NCI-H2227 treated with DMSO at 0.1 percent for 48 hours (cell line): ENCODE measurements at places on chromosomes 4 and X.
A peak's percentile ranks its signal among the peaks of the same experiment; 100 is the strongest.

- DNase-seq: peak; percentile 84
These were observed at the start of gene ARMCX1 for GRCh38 chrX:101550362-101550750. TSS of gene ARMCX1 (plus strand) at chrX:101550547. CDS start at chrX:101552931, 2,384 bp downstream.

- no peak for DNase-seq
These were observed 73.7 kb downstream of the SPCS3 start for GRCh38 chr4:176393306-176394013.

DNA sequence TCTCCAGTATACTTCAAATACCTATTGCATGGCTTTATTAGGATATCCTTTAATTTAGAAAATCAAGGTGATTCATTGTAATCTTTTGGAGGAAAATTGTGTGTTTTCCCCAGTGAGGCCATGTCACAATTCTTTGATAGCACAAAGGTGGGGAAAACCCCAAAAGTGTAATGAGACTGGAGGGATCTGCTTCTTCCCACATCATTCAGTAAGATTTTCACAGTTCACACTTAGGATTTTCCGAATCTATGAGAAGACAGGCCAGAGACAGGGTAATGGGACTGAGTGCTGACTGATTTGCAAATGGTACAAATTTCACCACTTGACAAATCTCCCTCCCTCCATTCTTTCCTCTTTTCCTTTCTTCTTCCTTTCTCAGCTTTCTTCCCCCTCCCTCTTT is 181.1 kb downstream of the MGST2 start:
- no peak for DNase-seq

DNA sequence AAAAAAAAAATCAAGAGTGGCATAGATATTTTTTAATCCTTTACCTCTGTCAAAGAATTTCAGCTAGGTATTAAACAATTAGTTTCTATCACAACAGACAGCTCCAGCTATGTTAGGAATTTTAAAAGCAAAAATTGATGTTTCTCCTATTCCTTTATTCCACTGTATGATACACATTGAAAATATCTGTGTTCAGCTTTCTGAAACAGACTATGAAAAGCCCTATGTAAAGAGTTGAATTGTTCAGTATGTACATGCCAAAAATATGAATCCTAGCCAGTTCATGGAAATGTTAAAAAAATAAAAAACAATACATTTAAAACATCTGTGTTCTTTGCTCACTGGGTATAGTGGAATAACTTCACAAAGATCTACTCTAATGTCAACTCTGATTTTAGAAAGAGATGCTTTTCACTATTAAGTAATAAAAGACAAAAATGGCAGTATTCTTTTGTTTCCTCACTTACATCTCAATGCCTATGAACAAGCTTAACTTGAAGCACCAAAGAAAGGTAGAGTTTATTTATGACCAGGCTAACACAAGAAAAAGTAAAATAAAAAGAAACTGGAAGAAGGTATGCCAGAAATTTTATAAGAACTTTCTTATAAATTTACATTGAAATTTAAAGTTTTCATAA is 32.1 kb downstream of the FBXW7 start:
- DNase-seq: no peak

- DNase-seq: no peak
These were observed 2.2 kb downstream of the GRID2 start for GRCh38 chr4:92305878-92306520.

DNA sequence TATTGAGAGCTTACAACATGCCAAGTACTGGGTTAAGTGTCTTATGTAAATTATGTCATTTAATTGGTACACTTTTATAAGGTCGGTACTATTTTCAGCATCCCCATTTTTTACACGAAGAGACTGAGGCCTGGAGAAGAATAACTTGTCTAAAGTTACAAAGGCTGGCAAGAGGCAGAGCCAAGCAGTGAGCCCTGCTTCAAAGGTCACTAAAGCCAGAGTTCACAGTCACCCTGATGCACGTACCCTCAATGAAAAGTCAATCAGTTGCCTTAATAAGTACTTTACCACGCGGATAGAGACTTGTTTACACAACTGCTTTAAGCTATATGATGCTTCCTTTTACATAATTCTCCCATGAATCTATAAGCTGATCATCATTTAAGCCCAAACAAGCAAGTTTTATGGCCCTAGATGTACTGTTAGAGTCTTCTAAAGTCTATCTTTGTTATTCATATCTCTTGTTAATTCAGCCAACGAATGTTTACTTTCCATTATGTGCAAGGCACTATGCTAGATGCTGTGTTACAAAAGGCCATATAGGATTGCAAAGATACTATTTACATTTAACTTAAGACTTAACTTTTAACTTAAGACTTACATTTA is 57.4 kb downstream of the SEL1L3 start:
- no peak for DNase-seq

DNA sequence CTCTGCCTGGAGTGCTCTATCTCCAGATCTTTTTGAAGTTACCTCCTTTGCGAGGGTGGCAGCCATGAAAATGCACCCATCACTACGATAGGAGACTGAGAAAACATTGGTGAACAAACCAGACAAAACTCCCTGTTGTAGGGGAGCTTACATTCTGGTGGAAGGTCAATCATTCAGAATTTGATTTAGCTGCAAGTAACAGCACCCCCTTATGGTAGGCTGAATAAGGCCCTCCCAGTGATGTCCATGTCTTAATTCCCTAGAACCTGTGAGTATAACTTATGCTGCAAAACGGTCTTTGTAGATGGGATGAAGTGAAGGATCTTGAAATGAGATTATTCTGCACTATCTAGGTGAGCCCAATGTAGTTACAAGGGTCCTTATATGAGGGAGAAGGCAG is 5.6 kb upstream of the TEC start:
- no peak for DNase-seq

- DNase-seq: no peak
These were observed 41.9 kb downstream of the PCDH19 start for GRCh38 chrX:100368167-100368566.

- no peak for DNase-seq
These were observed 706.5 kb downstream of the CCSER1 start for GRCh38 chr4:90833706-90834105.

DNA sequence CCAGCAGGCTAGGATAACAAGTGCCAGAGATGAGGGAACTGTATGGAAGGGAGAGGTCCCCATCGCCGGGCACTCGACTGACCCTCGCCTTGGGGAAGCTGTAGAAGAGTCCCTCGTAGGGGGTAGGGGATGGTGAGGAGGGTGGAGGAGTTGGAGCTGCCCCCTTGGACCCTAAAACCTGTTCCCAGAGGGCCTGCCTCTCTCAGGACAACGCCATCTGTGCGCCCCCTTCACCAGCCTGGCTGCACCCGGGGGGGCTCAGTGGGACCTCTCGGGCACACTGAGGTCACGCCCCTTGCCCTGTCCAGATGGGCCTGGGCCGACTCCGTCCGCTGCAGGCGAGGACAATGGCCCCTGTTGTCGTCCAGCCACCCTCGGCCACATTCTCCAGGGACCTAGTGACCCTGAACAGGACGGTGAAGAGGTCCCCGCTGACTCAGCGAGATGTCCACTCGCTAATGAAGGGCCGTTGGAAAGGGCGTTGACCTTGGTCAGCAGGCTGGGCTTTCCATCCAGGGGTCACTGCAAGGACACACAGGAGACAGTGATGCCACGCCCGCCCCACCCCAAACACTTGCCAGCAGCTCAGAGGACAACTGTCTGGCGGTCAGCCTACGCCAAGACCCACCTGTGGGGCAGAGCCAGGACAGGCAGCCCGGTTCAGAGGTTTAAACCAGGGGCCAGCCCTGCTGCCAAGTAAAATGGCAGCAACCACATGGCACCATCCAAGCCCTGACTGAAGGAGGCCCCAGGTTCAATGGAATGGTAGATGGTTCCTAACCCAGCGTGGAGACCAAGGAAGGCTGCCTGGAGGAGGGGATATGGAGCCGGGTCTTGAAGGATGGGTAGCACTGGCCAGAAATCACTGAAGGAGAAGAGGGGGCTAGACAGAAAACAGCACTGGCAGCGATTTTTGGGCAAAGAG is 51.2 kb downstream of the HMX1 start:
- DNase-seq: no peak

- DNase-seq: no peak
These were observed 96.5 kb upstream of the KLF3 start for GRCh38 chr4:38567457-38567856.

- no peak for DNase-seq
These were observed 39.8 kb downstream of the SORCS2 start for GRCh38 chr4:7232061-7232650.
